A673 (cell line): ENCODE measurements at places on chromosomes 5 and 9.

GRCh38 chr5:58184910-58185309, 275.0 kb downstream of the PLK2 start:
- DNase-seq, result no peak

- no peak for DNase-seq
Measured at GRCh38 chr5:9313751-9314150, 232.1 kb downstream of the SEMA5A start.

GRCh38 chr5:140311011-140311467, 8.1 kb upstream of the PFDN1 start:
- peak; percentile 79 for DNase-seq

DNA sequence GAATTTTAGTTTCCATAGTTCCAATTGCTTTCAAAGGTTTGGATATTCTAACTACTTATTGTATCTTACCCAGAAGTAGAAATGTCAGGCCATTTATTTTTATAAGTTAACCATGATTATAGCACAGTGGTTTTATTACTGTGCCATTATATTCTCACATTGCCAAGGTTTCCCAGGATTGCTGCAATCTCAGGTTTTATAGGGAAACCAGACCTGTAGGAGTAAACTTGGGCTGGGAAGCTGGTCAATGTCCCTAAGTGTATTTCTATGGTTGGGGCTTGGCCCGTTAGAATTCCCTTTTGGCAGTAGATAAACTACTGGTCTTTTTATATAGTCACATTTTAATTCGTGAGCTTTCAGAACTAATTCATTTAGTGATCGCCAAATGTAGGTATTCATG, 396.6 kb upstream of the KCNN2 start:
- no peak for DNase-seq

GRCh38 chr9:99093492-99093791, 11.5 kb upstream of the TGFBR1 start:
- DNase-seq, result no peak

DNA sequence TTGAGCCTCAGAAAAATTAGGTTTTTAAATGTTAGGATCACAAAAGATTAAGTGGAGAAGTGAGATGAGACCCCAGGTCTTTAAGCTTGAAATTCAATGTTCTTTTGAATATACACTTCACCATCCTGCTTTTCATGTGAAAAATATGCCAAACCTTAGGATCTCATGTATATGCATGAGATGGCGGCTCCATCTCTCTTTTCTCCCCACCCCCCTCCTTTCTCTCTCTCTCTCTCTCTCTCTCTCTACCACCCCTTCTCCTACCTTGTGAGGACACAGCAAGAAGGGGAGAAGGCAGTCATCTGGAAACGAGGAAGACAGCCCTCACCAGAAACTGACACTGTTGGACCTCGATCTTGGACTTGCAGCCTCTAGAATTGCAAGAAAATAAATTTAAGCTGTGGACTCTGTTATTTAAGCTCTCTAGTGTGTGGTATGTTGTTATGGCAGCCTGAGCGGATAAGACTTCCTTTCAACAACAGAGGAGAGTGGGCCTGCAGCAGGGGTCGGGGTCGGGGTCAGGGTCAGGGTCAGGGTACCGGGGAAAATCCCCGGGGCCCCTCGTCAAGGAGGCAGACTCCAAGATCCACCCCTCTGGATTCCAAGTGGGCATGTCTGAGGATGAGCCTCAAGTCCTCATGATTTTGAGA, 16.4 kb upstream of the ALDH1B1 start:
- DNase-seq, result no peak

GRCh38 chr9:29555502-29555901, 1982.2 kb upstream of the C9orf72 start:
- DNase-seq, result peak; percentile 92

DNA sequence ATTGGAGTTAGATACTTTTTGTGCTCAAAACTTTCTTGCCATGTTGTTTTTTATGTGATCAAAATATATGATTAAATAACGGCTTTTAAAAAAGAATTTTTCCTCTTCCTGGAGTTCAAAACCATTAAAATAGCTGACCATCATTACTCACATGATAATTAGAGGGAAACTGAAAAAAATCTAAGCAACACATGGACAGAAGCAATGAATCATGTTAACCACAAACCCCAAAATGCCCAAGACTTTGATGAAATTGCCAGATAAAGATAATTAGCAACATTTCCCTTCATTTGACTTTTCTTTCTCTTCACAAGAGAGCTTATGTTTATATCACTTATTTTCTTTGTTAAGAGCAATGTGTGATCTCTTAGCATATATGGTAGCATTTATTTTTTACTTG, 1294.2 kb downstream of the EFNA5 start:
- no peak for DNase-seq

GRCh38 chr5:17151686-17152085, 65.7 kb upstream of the BASP1 start:
- DNase-seq, result no peak

DNA sequence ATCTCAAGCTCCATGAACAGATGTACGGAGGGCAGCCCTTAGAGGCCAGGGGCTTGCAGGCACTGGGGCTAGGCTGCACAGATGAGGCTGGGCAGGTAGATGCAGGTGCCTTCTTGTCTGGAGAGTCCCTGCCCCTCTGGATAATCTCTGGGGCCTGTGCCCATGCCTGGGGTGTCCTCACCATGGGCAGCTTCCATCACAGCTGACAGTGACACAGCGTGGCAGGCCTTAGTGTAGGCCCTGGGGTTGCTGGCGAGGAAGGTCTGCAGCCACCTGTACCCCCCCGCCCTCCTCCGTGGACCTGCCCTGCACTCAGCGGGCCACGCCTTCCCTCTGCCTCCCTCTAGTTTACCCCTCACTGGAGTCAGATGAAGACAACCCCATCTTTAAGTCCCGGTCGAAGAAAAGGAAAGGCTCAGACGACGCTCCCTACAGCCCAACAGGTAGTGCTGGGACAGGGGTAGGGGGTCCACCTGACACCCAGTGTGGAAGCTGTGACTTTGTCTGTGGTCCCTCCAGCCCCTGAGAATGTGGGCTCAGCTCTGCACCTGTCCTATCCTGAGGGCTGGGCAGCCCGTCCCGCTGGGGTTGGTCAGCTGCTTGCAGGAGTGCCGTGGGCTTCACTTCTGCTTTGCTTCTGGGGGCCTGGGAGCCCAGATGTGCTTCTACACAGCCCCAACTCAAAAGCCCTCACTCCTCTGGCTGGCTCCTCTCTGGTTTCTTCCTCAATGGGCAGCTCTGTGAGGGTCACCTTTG, 98.4 kb downstream of the PHF2 start:
- no peak for DNase-seq

DNA sequence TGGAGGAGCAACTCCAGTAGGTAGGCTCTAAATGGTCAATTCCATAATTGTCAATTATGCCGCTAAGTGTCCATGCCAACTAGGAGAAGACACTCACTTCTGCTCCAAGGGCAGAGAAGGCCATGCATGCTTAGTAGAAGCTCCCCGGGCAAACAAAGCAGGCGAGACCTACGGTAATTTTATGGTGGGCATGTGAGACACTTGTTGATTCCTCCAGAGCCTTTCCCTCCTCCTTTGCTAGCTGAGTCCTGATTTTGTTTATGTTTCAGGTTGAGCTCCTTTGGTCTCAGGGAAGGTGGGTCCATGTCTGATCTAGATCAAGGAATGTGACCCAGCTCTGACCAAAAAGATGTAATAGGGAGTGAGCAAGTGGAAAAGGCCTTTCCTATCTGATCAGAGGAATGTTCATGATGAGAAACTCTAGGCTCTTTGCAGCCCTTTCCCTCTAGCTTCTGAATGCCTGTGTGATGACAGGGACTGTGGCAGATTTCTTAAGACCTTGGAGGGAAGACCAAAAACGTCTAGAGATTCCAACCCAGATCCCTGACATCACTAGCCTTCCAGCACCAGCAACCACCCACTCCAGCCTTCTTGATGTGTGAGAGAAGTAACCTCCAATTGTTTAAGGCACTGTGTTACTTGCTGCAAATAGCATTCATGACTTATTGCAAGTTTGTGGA, 7.7 kb upstream of the CPEB4 start:
- DNase-seq, result no peak

- no peak for DNase-seq
Measured at GRCh38 chr5:177537389-177538361, 16.7 kb downstream of the FAM193B start.

DNA sequence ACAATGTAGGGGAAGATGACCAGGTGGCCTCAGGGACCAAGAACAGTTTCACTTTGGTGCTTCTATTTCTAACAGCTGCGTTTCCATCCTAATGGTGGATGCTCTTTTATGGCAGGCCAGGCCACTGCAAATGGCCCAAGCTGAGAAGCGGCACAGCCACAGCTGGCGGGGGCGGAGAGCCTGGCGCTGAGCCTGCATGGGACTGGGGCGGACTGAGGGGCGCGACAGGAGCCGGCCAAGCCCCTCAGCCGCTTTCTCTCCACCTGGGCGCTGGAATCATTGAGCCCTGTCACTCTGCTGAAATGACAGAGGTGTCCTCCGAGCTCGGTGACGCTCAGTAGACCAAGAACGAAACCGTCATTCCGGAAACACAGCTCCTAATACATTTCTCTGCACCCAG, 317.3 kb upstream of the PDE4D start:
- no peak for DNase-seq

- DNase-seq, result no peak
Measured at GRCh38 chr9:129398101-129398960, 220.3 kb upstream of the IER5L start.

- DNase-seq, result no peak
Measured at GRCh38 chr5:151949701-151950308, 25.2 kb upstream of the GLRA1 start.

DNA sequence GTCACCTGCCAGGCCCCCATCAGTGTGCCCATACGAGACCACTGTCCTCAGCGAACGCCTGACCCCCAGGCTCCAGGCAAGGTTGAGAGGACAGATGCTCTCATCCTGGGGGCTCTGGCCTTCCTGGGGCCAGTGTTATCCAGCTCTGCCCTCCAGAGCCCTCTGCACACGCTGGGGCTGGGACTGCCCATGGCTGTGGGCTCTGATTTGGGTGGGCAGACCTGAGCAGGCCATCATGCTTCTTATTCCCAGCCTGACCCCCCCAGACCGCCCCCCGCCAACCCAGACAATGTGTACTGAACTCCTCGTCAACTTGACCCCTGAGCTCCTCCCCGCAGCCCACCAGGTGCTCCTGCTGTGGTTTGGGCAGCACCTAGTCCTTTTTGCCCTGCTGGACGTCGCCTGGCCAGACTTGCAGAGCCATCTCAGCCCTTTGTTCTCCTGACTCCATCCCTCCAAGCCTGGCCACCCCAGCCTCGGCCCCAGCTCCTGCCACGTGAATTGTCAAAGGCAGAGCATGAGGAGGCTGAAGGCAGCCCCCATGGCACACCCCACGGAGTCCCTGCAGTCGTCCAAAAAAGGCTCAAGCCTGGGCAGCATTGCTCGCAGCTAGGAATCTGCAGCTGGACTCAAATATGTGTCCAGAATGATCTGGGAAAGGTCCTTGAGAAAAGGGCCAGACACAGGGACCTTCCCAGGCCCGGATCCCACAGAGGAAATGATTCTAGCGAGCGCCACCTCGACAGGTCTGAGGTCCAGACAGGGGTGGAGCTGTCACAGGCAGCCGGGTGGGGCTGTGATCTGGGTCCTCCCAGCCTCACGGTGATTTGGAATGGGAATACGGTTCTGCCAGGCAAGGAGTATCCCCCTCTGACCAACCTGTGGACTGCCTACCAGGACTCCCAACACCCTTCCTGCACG, 87.0 kb downstream of the ADAMTS2 start:
- DNase-seq, result no peak

- peak; percentile 88 for DNase-seq
Measured at GRCh38 chr9:137217276-137218211, 4.5 kb downstream of the RNF208 start.

GRCh38 chr5:4651806-4652565, 488.1 kb upstream of the ADAMTS16 start:
- DNase-seq, result no peak

DNA sequence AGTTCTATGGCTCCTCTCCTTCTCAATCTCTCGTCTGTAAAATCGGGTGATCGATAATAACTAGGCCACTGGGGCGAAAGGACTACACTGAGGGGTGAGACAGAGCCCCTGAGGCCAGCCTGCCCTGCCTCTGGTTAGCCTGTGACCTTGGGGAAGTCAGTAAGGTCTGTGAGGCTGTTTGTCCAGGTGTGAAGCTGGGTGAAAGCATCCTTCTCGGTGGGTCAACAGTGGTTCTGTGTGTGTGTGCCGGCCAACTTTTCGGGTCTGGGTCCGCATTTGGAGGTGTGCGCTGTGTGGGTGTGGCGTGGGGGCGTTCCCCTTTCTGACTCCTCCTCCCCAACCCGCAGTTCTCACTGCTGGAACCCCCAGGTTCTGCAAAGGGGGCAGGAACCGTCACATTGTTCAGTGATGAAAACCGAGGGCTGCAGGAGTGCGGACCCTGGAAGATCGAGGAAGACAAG, 5.0 kb upstream of the RNF44 start:
- no peak for DNase-seq
